ENCODE measurements at places on chromosomes 13 and 19.

GRCh38 chr13:40440990-40441820 is 225.2 kb downstream of the FOXO1 start:
- peak; percentile 86 for DNase-seq

GRCh38 chr13:85520445-85520844 is 278.8 kb downstream of the SLITRK6 start:
- DNase-seq = no peak

DNA sequence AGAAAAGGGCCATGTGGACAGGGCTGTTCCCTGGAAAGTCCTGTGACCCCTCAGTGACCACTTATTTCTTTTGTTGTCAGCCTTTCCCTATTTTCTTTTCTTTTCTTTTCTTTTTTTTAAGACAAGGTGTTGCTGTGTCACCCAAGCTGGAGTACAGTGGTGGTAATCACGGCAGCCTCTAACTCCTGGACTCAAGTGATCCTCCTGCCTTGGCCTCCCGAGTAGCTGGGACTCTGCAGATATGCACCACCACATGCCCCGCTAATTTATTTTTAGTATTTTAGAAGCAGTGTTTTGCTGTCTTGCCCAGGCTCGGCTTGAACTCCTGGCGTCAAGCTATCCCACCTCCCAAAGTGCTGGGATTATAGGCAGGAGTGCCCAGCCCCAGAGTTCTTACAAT is 1.1 kb upstream of the GPI start:
- no peak for DNase-seq

GRCh38 chr13:48737689-48738088 is 84.0 kb downstream of the CYSLTR2 start:
- no peak for DNase-seq

GRCh38 chr19:53824134-53824611 is at the start of gene NLRP12:
Gene NLRP12 (minus strand): TSS chr19:53824314. CDS start chr19:53824174, 140 bp downstream.
- no peak for DNase-seq

DNA sequence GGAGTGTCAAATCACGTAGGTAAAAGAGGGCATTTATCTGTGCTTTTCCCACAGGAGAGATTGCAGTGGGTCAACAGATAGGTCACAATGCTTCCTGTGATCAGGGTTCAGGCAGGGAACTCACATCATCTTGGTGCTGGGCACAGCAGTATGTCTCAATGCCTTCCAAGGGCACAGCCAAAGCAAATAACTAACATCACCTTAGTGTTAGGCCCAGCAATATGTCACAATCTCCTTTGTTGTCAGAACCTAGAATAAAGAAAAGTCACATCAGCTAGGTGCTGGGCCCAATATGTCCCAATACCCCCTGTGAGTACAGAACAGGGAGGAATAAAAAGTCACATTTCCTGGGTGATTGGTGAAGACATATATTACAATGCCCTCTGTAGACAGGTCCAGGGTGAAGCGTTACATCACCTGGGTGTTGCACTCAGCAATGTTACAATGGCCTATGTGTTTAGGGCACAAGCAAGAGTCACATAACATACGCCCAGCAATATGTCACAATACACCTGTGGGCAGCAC is 11.4 kb upstream of the ZNF724 start:
- no peak for DNase-seq

GRCh38 chr13:33072282-33072681 is 56.1 kb downstream of the KL start:
- DNase-seq = no peak

DNA sequence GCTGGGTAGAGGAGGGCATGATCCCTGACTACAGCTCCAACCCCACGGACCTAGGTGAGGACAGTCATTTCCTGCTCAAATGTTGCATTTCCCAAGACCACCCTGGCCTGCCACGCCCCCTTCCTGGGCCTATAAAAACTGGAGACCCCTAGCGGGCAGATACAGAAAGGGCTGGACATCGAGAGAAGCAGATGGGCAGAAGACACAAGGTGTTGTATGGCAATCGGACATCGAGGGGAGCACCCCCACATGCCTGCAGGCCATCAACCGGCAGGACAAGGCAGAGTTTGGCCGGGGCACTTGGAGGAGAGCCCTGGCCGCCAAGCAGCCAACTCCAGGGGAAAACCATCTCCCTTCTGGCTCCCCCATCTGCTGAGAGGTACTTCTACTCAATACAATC is 746.4 kb downstream of the PCDH9 start:
- no peak for DNase-seq

- peak; percentile 18 for DNase-seq
Measured at GRCh38 chr19:3760871-3761361, 576 bp downstream of the APBA3 start.

DNA sequence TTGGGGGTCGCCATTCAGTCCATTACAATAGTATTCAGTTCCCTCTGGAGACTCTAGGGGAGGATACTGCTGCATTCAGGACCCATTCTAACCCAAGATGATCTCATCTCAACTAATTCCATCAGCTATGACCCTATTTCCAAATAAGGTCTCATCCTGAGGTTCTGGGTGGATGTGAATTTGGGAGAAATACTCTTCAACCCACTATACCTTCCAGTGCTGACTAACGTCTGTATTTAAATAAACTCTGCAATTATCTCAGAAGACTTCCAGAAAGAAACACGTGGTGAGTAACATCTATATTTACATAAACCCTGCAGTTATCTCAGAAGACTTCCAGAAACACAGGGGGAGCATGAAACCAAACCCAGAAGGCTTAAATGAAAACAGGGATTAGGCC is 1300.7 kb downstream of the PCDH9 start:
- no peak for DNase-seq
